Fibroblast of mammary gland (primary cell): ENCODE measurements at places on chromosomes 3 and 15.

- DNase-seq = peak; percentile 31
Measured at GRCh38 chr3:114697401-114697800, 403.6 kb downstream of the TIGIT start.

DNA sequence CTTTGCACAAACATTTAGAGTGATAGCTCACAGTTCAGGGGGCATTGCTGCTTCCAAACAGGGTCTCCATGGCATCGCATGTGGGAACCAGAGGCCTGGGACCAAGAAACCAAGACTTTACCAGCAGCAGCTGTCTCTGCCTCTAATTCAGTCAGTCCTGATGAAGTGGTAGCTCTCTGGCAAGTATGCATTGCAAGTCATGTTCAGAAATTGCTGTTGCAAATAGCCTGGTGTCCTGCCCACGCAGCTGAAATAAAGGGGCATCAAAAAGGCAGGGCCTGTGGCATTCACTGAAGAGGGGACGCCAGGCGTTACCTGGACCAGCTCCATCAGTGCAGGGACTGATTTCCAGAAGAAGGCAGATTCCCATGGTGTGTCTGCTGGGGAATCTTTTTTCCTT is 121.3 kb downstream of the CD47 start:
- no peak for DNase-seq

DNA sequence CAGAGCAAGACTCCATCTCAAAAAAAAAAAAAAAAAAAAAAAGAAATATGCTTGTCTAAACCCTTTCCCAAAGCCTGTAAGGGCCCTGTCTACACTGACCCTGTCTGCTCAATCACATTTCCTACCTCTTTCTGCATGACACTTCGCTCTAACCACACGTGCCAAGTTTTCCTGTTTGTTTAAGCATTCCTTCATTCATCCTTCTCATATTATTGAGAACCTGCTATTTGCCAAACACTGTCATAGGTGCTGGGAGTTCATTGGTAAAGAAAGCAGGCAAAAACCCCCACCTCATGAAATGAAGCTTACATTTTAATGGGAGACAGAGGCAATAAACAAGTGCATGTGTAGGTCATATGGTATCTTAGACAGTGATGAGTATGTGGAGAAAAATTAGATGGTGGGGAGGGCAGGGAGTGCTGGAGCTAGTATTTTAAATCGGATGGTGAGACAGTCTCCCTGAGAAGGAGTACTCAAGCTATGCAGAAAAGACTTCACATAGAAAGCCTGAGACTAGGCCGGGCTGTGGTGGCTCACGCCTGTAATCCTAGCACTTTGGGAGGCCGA is 48.0 kb downstream of the B3GNT5 start:
- peak; percentile 51 for DNase-seq

DNA sequence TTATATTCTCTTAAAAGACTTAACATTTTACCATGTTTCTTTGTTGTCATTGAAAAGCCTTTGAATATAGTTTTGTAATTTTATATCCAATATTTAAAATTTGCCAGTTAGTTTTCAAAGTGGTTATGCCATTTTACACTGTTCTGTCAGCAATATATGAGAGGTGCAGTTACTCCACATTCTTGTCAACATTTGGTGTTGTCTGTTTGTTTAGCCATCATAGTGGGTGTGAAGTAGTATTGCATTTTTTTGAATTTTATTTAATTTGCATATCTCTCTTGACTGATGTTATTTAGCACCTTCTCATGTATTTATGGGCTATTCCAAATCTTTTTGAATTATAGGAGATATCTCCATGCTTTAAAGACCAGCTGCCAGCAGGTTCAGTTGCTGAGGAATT is 40.4 kb downstream of the LRRC28 start:
- DNase-seq = no peak

- peak; percentile 61 for DNase-seq
Measured at GRCh38 chr3:192130534-192131132, 596.7 kb downstream of the FGF12 start.

DNA sequence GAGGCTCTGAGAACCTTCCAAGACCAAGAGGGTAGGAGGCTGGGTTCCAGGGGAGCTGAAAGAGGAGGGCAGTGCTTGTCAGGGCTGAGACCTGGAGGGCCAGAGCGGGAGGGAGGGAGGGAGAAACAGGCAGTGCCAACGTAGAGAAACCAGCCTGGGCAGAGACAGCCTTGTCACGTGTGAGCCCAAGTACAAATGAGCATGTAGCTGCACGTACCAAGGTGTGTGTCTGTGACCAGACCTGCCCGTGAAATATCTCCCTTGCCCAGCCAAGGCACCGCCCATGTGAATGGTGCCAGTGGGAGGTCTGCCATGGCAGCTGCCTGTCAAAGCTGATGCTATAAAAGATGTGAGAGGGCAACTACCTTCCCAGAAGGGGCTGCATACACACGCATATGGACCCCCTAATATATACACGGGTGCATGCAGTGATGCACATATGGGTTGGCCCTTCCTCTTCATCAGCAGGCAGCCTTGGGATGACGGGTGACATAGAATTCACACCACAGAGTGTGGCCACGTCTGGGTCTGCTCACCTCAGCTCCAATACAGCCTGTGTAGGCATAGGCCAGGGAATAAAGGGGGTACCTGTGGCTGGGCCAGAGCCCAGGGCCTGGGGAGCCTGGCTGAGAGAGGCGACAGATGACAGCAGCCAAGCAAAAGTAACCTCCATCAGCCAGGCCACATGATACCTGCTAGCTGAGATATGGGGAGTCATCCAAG is 7.8 kb upstream of the CTDSPL start:
- no peak for DNase-seq

GRCh38 chr15:98952381-98952803 is 55.2 kb downstream of the PGPEP1L start:
- DNase-seq = no peak
